ENCODE measurements at places on chromosomes 4 and X. TPM values are rescaled to one million over a fixed set of nuclear protein-coding genes. Genes with fewer than 3 reads are reported as not detected.

Gene MYOZ2
- polyA plus RNA-seq, result not detected

Gene WDR17
- polyA plus RNA-seq, result 0.20 TPM

Gene CENPVL2
- polyA plus RNA-seq, result not detected

Gene IL21
- not detected for polyA plus RNA-seq

Gene HSFX4
- polyA plus RNA-seq, result not detected

Gene VEGFD
- not detected for polyA plus RNA-seq

Gene TMEM35A
- polyA plus RNA-seq, result not detected

Gene DMP1
- polyA plus RNA-seq, result not detected

Gene UGT2B28
- not detected for polyA plus RNA-seq

Gene LIMCH1
- not detected for polyA plus RNA-seq

Gene DUSP9
- polyA plus RNA-seq, result not detected

Gene AIMP1
- 72.6 TPM for polyA plus RNA-seq

Gene RIBC1
- 0.47 TPM for polyA plus RNA-seq

Gene PDZD11
- polyA plus RNA-seq, result 52.3 TPM

Gene F11
- not detected for polyA plus RNA-seq

Gene IL2RG
- 1,440 TPM for polyA plus RNA-seq

Gene USP27X
- 1.5 TPM for polyA plus RNA-seq

Gene RIPPLY1
- not detected for polyA plus RNA-seq

Gene RAB39B
- polyA plus RNA-seq, result 7.9 TPM

Gene GAGE13
- not detected for polyA plus RNA-seq

Gene NOX1
- polyA plus RNA-seq, result not detected

Gene VCX
- polyA plus RNA-seq, result not detected

Gene NKX3-2
- polyA plus RNA-seq, result not detected

Gene SMR3B
- polyA plus RNA-seq, result not detected

Gene ADAMTS3
- not detected for polyA plus RNA-seq

Gene SLC34A2
- not detected for polyA plus RNA-seq

Gene GYPE
- not detected for polyA plus RNA-seq

Gene ERVMER34-1
- not detected for polyA plus RNA-seq

Gene HTR2C
- not detected for polyA plus RNA-seq

Gene SLC6A8
- 0.21 TPM for polyA plus RNA-seq

Gene BST1
- not detected for polyA plus RNA-seq

Gene SSR4
- 476 TPM for polyA plus RNA-seq

Gene ADD1
- polyA plus RNA-seq, result 171 TPM

Gene NEXMIF
- 0.20 TPM for polyA plus RNA-seq

Gene PITX2
- polyA plus RNA-seq, result not detected

Gene RNF175
- 0.24 TPM for polyA plus RNA-seq

Gene CFI
- polyA plus RNA-seq, result not detected

Gene SPANXD
- not detected for polyA plus RNA-seq

Gene NWD2
- polyA plus RNA-seq, result not detected

Gene MSMO1
- 34.0 TPM for polyA plus RNA-seq

Gene GIMD1
- not detected for polyA plus RNA-seq

Gene TLR7
- polyA plus RNA-seq, result not detected

Gene JAKMIP1
- 11.5 TPM for polyA plus RNA-seq

Gene CSN1S1
- polyA plus RNA-seq, result not detected

Gene ZNF157
- 0.97 TPM for polyA plus RNA-seq

All from CD4-positive, alpha-beta memory T cell (primary cell).